Glomerular endothelial cell (primary cell): ENCODE measurements at places on chromosomes 4 and X.

DNA sequence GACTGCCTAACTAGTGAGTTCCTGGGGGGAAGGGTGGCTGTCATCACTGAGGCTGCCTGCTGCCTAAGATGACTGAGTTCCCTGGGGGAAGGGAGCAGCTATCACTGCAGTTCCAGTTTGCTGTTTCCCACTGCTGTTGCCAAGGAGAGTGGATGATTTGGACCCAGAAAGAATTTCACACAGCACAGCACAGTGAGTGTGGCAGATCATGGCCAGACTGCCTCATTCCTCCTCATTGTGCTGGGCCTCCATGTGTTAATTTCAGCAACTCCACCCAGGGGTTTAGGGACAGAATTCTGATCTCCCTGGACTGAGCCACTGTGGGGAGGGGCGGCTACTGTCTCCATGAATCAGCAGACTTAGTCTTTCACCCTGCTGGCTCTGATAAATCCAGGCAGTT lies 125.0 kb downstream of the TEX13C start:
- no peak for DNase-seq

GRCh38 chr4:76513482-76513881 lies 78.5 kb downstream of the SHROOM3 start:
- DNase-seq = no peak

DNA sequence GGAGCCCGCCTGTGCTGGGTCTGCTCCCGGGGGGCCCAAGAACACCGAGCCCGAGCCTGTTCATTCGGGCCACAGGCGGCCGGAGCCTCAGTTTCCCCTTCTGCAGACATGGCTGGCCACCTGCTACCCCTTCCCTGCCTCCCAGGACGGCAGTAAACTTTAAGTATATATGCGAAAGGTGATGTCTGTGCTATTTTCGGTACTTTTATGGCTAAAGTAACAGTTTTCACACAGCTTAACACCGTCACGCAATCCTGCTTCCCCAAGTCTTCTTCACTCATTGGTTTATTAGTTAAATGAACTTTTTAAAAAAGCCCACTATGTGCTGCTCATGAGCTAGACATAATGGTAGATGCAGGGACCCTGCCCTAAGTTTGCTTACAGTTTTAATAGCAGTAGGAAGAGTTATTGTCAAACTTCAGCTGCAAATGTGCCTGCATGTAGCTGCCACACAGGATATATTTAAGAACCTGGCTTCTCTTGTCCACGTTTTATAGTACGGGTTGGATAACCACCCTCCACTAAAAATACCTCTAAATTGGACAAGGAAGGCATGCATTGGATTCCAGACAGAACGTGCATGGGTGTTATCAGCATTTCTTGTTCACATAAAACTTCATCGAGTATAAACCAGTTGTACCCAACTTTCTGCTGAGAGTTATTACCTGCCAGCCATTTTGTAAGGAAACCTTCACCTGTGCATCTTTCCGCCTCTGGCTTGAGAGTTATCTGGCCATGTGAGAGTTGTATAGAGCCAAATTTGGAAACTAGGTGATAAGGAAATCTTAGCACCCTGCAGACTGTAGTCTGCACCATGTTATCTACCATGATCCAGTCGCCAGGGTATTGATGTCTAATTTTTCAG lies 741 bp downstream of the ANAPC4 start:
- no peak for DNase-seq

- DNase-seq = no peak
Observed at GRCh38 chr4:98786866-98787265, 128.5 kb upstream of the TSPAN5 start.

DNA sequence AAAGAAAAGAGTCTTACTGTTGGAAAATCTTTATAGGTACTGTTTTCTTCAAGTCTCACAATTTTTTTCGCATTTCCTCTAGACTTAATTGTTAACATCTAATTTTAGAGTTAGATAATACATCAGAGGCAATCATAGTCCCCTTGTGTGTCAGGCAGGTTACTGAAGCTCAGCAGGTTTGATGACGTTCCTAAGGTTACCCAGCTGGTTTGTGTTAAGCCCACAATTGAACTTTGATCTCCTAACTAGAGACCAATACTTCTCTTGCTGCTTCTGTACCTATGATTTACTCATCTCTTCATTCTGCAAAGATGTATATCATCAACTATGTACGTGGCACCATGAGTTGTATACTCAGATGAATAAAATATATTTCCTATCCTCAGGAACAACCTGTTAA lies 131.6 kb upstream of the STIM2 start:
- no peak for DNase-seq

DNA sequence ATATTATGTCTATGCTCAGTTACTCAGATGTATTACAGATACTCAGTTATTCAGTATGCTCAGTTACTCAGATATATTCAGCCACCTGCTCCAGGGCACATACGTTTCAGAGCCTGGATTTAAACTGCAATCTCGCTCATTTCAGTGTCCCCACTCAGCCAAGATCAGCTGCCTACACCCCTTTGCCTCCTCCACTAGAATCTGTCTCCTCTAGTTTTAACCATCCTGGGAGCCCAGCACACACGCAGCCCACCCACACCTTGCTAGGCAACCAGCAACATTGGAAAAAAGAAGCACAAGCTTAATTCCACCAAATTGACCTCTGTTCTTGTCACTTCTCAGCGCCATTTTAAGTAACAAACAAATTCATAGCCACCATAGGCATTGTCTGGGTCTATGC lies 246.2 kb downstream of the QDPR start:
- no peak for DNase-seq

DNA sequence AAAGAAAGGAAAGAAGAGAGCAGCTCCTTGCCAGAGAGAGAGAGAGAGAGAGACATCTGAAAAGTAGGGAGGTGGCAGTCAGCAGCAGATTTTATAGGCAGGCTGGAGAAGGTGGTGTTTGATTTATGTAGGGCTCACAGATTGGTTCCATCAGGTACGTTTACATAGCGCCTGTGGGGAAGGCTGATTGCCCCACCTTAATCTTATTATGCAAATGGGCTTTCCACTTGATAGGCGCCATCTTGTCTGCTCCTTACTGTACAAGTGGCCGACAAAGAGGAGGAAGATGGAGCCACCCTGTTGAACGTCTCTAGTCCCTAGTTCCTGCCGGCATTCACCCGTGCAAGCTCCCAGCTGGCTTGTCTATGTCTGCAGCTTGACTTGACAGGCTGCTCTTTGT lies 49.1 kb upstream of the DHRSX start:
- no peak for DNase-seq

DNA sequence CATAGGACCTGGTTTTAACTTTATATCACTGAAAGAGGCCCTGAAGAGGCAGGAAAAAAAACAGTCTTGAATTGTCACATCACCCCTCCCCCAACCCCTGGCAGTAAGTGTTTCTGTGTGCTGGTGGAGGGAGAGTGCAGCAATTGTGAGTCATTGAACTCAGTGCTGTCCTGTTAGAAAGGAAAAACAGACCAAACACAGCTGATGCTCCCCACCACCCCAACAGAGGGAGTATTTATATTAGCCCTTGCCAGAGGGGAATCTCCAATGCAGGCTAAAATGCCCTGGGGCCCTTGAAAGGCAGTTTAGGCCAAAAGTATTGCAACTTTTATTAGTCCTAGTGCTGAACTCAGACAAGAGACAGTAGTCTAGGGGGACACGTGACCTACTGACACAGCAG lies 197.8 kb upstream of the AGTR2 start:
- no peak for DNase-seq

- DNase-seq = no peak
Observed at GRCh38 chr4:147044241-147044640, 98.6 kb upstream of the TTC29 start.
